ENCODE measurements at places on chromosomes 16 and 17. TPM values are rescaled to one million over a fixed set of nuclear protein-coding genes. Genes with fewer than 3 reads are reported as not detected.
A peak's percentile ranks its signal among the peaks of the same experiment; 100 is the strongest.

The AOC2 gene
- 0.25 TPM for polyA plus RNA-seq

The TAC4 gene
- not detected for polyA plus RNA-seq

DNA sequence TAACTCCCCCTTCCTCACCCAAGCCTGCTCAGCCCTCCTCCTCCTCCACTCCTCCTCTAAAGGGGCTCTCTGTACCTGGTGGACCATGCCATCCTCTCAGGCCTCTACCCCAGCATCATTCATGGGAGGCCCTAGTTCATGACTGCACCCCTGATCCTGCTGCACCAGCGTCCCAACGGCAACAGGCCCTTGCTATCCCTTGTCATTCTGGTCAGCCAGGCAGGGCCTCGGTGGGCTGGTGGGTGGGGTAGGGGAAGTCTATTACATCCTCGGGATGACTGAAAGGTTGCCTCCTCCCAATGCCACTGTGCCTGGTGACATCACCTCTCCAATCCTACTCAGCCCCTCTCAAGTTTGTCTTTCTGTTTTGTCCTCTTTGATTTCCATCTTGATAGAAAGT lies 19.7 kb downstream of the ALOX12B start:
- no peaks in the 10 kb centered on the region for H3K4me1 ChIP-seq
- H3K4me3 ChIP-seq: no peak overlapping the region
- DNase-seq: peak; percentile 24
- H3K36me3 ChIP-seq: no peaks in the 10 kb centered on the region
- no peaks in the 10 kb centered on the region for H3K27me3 ChIP-seq

- H3K36me3 ChIP-seq: no peaks in the 10 kb centered on the region
- DNase-seq: no peak
- peaks cover 6% of the 10 kb centered on the region for H3K4me1 ChIP-seq
Observed at GRCh38 chr17:40321524-40321929, 12.5 kb downstream of the RARA start.

DNA sequence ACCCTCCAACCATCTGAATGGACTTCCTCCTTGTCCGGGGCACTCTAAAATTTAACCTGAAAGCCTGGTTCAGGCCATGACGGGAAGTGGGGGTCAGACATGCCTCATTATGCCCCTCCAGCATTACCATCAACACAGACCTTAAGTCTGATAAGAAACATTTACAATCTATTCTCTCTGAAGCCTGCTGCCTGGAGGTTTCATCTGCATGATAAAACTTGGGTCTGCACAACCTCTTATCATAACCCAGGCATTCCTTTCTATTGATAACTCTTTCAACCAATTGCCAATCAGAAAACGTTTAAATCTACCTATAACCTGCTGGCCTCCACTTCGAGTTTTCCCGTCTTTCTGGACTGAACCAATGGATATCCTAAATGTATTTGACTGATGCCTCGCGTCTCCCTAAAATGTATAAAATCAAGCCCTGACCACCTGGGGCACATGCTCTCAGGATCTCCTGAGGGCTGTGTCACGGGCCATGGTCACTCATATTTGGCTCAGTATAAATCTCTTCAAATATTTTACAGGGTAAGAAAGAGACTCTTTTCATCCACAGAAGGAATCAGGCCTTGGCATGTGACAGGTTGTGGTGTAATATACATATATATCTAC lies 45.6 kb downstream of the LYRM1 start:
- H3K4me1 ChIP-seq: no peaks in the 10 kb centered on the region
- H3K36me3 ChIP-seq: no peaks in the 10 kb centered on the region
- no peak overlapping the region for H3K4me3 ChIP-seq
- H3K27me3 ChIP-seq: no peaks in the 10 kb centered on the region

GRCh38 chr16:70578035-70578434 lies 54.4 kb downstream of the SF3B3 start:
- peaks cover 5% of the 10 kb centered on the region for H3K4me1 ChIP-seq
- H3K27ac ChIP-seq: no peak overlapping the region
- DNase-seq: no peak
- no peaks in the 10 kb centered on the region for H3K36me3 ChIP-seq
